Suppressor macrophage treated with lipopolysaccharide for 4 hours (primary cell): ENCODE measurements at places on chromosomes 16 and 17.

DNA sequence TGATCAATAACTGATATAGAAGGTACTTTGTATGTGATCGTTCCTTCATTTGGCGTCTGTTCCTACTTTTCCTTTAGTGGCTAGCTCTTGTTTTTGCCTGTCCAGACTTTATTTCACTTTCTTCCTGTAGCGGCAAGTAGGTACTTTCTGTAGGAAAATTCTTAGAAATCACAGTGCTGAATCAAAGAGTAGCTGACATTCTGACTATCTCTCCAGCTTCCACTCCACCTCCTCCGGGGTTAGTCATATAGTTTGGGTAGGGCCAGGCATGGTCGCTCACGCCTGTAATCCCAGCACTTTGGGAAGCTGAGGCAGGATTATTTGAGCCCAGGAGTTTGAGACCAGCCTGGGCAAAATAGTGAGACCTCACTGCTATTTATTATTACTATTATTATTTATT, 29.9 kb upstream of the PAFAH1B1 start:
- no peak for DNase-seq

GRCh38 chr16:4011225-4011939, 104.9 kb downstream of the ADCY9 start:
- peak; percentile 66 for DNase-seq

DNA sequence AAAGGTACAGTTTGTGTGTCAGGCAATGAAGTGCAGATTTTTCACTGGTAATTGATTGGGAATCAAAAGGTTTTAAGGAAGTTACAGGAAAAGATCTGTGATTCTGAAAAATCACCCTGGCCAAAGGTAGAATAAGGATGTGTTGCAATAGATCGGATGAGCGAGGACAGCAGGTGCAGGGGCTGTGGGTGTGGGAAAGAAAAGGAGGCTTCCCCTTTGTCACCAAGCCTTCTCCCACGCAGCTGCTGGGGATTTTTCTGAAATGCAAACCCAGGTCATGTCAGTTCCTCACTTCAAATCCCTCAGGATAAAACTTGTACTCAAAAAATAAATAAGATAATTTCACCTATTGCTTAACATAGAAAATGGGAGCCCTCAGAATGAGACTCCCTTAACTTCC, 47.9 kb upstream of the ARHGAP17 start:
- peak; percentile 63 for DNase-seq

DNA sequence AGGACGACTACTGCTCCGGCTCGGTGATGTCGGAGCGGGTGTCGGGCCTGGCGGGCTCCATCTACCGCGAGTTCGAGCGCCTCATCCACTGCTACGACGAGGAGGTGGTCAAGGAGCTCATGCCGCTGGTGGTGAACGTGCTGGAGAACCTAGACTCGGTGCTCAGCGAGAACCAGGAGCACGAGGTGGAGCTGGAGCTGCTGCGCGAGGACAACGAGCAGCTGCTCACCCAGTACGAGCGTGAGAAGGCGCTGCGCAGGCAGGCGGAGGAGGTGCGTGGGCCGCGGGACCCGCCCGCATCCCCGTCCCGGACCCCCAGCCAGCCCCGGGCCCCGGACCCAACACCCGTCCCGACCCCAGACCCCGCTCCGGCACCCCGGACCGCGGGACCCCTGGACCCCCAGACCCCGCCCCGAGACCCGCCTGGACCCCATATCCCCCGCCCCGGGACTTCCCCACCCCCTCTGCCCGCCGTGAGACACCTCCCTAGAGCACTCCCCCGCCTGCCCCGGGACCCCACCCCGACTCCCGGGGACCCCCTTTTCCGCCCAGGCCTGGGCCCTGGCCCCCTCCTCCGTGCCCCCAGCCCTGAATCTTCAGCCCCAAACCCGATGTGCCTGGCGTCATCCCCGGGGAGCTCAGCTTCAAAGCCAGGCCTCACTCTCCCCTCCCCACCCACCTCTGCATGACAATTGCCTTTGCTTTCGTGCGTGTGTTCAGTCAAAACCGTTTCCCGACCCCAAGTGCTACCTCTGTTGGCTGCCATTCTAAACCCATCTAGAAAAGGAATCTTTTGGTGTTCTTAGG, 594 bp downstream of the MAPK8IP3 start:
- DNase-seq: peak; percentile 23

GRCh38 chr16:74726716-74727115, 26.1 kb upstream of the MLKL start:
- peak; percentile 76 for DNase-seq

DNA sequence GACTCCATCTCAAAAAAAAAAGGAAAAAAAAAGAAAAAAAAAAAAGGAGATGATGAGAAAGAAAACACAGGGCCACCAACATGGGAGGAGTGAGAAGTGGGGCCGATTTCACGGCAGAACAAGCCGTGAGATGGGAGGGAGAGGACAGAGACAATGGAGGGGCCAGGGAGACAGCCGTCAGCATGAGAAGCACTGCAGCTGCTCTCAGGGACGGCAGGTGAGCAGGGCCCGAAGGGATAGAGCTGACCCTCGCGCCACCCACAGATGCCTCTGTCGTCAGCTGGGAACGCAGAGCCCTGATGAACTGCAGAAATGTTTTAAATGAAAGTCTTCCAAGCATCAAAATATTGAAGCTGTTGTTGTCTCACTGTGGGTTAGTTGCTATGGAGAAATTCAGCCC, 20.3 kb downstream of the PITPNM3 start:
- DNase-seq: no peak

GRCh38 chr17:18968945-18969887, 17.3 kb downstream of the SLC5A10 start:
- DNase-seq: peak; percentile 21

DNA sequence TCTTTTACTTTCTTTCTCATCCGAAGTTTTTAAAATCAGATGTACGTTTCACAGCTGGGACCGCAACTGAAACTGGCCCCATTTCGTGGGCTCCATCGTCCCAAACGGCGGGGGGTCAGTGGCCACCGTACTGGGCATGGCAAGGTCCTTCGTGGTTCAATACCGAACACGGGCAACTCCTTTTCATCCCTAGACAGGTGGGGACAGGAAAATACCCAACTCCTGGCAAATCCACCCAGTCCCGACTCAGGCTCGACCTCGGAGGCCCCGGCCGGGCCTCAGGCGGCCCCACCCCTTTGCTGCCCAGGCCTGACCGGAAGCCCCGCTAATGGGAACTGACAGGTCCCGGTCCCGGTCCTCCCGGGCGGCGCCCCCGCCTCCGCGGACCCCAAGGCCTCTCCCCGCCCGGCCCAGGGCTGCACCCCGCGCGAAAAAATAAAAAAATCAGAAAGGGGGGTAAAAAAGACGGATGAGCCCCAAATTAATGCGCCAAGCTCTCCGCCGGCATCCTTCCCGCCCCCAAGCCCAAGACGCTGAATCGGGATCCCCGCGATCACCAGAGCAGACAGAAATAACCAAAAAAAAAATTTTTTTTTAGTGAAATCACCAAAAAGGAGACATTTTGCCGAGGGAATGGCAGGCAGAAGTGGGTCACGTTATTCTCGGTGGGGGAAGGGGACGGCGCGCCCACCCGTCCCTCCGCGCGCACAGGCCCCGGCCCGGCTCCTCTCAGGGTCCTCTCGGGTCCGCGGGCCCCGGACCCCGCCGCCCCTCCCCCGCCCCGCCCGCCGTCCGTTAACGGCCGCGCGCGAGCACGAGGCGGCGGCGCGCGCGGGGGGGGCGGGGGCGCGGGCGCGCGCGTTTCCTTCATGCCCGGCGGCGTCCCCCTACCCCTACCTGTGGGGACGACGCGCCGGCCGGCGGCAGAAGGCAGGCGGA, 562 bp downstream of the ZC3H7A start:
- peak; percentile 74 for DNase-seq
